ENCODE measurements at places on chromosomes 6 and 20.
A peak's percentile ranks its signal among the peaks of the same experiment; 100 is the strongest.

GRCh38 chr6:32152769-32153563 lies 975 bp upstream of the PPT2 start:
- DNase-seq: no peak

- DNase-seq: no peak
Observed at GRCh38 chr20:44627364-44628010, 24.0 kb downstream of the ADA start.

- DNase-seq: no peak
Observed at GRCh38 chr6:37858363-37858762, 38.8 kb downstream of the ZFAND3 start.

- DNase-seq: no peak
Observed at GRCh38 chr6:88614316-88614877, 349.0 kb downstream of the RNGTT start.

GRCh38 chr20:24431279-24432045 lies 38.0 kb upstream of the SYNDIG1 start:
- DNase-seq: no peak

GRCh38 chr20:34522969-34523871 lies 7.0 kb downstream of the DYNLRB1 start:
- peak; percentile 44 for DNase-seq

DNA sequence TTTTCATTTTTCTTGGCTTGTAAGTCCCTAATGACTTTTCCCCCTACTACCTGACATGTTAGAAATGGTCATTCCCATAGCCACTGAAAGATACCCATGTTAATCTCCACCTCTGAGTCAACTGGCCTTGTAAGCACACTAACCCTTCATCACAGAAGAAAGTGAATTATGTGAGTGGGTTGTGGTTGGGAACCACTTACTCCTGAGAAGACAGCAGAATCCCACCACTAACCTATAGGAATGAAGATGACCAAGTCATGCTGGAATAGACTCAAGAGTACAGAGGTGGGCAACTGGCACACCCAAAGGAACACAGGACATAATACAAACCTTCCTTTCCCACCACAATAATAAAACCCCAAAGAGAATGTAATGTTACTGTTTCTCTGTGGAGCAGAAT lies 30.1 kb downstream of the RAMACL start:
- no peak for DNase-seq

DNA sequence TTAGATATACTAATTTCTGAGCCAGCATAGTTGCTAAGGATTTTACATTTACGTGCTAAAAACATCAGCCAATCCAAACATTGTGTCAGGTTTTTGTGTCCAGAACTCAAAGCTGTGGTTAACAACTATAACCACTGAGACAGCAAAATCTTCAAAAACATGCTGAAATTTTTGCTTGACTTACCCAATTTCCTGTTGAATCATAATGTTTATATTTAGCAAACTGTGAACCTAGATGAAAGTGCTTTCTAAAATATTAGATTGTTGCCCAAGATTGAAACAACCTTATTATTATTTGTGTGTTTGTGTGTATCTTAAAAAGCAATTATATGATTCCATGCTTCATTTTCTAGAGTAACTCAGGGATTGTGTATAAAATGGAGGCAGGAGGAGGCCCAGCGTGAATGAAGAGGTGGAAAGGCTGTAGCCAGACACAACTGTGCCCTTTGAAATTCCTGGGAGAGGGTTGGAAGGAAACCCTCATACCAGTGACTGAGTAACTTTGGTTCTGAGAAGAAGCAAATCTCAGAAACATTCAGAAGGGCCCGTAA lies 48.0 kb downstream of the ARMC2 start:
- no peak for DNase-seq

- no peak for DNase-seq
Observed at GRCh38 chr20:38997622-38998021, 35.5 kb downstream of the DHX35 start.

DNA sequence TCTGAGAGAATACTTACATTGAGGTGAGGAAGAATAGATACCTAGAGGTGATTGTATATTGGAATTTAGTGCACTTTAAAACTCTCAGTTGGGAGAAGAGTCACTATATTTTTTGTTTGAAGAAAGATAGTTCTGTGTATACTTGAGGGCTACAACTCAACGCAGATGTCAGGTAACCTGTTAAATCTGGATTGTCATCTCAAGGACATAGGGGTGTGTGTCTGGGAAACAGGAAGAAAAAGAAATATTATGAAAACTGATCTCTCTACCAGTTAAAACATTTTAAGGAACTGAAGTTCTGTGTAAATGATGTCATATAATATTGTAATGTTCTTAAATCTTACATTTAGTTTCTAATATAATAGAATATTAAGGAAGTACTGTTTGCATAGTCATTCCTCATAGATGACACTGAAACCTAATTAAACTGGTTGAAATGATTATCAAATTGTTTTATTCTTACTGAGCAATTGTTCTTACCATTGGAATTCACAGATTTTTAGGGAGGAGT lies 86.2 kb downstream of the SMAP1 start:
- DNase-seq: no peak

- no peak for DNase-seq
Observed at GRCh38 chr6:118739696-118740353, 88.4 kb upstream of the CEP85L start.

- no peak for DNase-seq
Observed at GRCh38 chr6:22392711-22393110, 95.9 kb upstream of the PRL start.

GRCh38 chr20:5918856-5919625 lies 31.3 kb downstream of the TRMT6 start:
- DNase-seq: no peak

DNA sequence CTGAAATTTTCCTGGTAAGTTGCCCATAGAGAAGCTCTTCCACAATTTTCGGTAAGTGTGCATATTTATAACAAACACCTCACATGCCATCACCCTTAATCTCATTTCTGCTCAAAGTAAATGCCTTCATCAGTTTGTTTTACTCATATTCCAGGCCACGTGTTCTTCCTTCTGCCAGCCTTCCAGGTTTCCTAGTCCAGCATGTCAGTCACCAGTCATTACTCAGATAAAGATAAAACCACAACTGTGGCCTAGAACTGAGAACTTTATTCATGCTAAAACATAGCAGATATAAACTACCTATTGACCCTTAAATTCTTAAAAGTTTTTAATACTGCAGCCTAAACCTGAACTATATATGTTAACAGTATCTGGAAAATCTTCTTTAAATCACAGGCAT lies 149.5 kb upstream of the SLC22A16 start:
- DNase-seq: no peak

DNA sequence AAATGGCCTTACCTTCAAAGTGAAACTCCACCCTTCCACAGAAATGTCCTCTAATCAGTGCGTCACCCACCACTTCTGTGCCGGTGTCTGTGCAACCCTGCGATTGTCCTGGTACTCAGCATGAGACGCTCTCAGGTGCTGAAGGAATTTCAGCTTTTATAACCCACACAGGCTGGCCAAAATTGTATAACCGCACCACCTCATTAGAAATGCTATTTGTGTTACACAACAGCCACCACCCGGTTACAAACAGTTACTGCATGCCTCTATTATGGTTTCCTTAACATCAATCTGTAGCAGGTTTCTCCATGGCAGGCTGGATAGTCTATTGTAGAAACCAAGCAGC lies 51.5 kb downstream of the SLC23A2 start:
- DNase-seq: no peak

GRCh38 chr20:15837563-15837962 lies 735.7 kb downstream of the KIF16B start:
- DNase-seq: no peak

DNA sequence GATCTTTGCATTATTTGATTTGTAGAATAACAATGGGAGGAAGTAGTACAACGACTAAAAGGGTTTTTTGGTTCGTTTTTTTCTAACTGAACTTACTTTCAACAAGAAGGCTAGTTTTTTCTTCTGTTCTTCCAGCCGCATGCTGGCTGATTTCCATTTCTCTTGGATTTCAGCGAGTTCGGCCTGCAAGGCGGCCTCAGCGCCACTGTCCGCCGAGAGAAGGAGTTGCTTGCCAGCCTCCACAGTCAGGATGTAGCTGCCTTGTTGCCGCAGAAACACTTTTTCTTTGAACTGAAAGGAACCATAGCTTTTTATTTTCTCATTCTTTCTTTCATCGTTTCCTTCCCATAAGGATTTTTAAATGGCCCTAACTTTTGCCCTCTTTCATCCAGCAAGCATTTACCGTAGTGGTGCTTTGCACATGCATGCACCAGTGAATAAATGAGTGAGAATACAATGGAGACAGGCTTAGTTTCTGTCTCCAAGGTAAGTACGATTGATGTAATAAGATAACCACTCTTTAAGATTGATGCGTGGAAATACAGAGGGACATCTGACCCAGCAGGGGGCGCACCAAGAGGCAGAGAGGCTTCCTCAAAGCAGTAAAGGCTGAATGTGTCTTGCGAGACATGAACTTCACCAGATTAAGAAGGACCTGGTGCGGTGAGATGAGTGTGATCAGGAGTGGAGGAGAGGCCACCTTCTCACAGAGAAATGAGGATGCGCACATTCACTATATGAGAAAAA lies 398.8 kb downstream of the ESR1 start:
- no peak for DNase-seq

Data from NCI-H510A (cell line).